ENCODE measurements at places on chromosomes 7 and 10.

GRCh38 chr7:16234493-16235146, 186.7 kb downstream of the CRPPA start:
- no peak for DNase-seq

DNA sequence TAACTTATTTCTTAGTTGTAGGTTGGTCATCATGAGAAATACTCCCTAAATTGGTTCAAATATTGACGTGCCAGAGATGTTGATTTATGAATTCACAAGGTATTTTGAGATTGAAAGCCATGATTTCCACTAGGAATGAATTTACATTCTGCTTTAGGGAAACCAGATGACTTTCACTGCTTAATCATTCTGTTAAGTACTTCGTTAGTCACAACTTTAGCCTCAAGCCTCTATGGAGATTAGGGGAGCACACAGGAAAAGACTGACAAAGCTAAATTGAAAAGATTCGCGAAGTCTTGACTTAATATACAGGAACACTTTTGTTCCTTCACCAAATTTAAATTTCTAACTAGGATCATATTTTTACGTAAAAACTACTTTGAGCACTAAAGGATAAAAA, 250.4 kb upstream of the CACNA2D1 start:
- DNase-seq = no peak

GRCh38 chr7:13282377-13282980, 595.0 kb downstream of the ARL4A start:
- DNase-seq = no peak

DNA sequence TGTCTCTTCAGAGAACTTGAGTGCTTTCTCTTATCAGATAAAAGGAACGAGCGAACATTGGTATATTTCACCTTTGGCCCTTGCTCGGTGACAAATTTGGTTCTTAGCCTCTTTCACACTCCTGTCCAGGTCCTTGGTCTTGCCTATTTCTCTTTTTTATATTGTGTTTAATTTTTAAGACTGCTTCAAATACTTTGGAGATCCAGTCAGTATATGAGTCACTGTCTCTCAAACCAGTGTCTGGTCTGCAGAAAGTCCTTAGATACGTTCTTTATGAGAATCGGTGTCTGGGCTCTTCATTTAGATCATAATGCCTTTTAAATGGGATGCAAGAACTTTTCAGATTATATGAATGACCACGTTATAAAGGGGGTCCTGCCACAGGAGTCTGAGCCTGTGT, 55.0 kb downstream of the PIK3AP1 start:
- DNase-seq = no peak

DNA sequence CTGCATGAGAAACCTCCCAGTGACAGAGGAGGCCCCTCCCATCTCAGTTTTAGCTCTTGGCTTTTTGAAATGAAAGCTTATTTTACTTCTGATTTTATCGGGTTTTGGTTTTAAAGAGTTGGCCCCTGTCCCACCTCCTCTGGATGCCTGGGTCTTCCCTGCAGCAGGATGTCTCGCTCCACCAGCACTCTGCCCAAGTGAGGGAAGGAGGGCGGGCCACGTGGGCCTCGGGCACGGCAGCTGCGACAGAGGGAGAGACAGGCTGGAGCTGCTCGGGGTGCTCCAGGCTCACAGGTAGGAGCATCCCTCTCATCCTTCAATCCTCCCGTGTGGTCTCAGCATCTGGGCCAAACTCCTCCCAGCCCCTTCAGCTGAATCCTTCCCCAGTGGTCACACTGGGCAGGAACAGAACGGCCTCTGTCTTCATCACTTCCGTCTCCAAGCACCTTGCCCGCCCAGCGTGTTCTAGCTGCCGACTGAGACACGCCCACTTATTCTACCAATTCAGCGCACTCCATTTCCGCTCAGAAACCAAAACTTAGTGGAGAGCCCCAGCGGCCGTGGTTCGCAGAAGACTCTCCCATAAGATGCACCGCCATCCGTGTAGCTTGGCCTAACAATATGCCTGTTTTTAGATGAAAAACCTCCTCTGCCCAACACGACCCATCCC, 222.9 kb downstream of the GLRX3 start:
- DNase-seq = no peak

GRCh38 chr7:120256344-120257070, 16.5 kb upstream of the KCND2 start:
- no peak for DNase-seq

- DNase-seq = no peak
Observed at GRCh38 chr7:81226234-81226633, 307.4 kb upstream of the SEMA3C start.

DNA sequence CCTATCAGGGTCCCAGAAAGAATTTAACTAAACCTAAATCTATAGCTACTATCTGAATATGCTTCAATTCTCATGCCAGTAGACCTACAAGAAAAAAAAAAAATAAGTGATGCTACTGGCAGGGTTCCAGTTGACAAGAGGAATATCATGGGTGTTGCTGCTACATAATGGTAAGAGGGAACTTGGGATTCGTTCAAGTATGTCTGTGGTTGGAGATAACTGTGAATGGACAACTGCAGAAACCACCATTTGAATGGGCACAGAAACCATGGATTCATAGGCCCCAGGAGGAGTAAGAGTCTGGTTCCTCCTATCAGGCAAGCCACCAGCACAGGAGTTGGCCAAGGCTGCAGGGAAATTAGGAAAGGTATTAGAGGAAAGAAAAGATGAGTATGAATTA, 287.6 kb upstream of the HGF start:
- DNase-seq = no peak
